ENCODE measurements at places on chromosomes 13 and 19.

GRCh38 chr19:1758231-1758577 is 4.9 kb downstream of the ONECUT3 start:
- DNase-seq = no peak

DNA sequence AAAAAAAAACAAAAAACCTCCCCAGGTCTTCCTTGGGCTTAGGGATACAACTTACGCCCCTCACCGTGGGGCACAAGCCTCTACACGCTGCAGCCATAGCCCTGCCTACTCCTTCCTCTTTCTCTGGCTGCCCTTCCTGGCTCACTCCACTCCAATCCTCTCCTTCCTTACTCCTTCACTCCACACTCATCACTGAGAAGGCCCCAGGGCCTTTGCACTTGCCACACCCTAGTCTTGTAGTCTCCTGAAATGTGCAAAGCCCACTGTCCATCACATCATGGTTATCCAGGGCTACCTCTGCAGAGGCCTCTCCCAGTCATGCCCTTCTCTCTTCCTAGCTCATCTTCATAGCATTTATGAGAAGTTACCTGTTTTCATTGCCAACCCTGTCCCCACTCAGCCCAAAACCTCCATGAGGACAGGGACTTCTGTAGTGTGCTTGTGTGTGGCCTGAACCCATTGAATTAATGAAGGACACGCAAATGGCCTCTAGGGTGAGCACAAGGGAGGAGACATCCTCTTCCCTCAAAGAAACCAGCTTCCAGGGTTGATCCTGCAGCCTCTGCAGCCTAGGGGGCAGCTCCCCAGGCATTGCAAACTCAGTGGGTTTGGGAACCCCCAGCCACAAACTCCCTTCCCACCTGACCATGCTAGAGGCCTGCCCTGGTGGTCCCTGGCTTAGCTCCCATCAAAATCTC is 7.9 kb upstream of the HSH2D start:
- no peak for DNase-seq

DNA sequence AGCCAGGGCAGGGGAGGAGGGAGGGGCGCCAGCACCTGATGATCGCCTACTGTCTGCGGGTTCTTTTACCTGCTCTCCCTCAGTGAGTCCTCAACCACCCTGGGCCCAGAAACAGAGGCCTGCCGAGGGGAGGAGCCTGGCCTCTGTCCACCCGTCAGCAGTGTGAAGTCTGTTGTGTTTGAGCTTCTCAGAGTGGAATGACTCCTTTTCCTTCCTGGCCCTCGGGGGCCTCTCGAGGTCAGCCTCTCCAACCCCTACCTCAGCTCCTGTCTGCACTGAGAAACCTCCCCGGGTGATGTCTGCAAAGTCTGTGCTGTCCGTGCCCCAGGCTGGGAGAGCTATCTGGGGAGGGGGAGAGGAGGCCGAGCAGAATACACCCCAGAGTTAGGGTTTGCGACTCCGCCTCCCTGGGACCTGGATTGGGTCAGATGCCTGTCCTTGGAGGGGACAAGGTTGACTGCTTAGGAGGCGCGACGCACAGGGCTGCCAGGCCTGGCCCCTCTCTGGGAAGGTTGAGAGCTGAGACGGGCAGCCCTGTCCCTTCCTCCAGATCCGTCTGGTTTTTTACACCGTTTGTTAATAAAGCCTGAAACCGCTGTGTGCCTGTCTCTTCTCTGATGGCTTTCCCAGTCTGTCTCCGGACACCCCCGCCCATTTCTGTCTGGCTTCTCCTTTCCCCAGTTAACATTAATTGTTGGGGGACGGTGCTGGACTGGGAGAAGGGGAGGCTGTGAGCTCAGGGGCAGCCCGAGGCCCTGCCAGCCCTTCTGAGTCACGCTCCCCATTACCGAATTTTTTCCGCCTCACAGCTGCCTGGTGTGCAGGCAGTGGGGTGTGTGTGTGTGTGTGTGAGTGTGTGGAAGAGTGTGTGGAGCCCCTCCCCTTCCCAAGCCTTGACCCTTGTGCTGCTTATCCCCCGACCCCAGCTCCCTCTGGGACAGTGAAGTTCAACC is 989 bp upstream of the SSC5D start:
- DNase-seq = peak; percentile 65

- DNase-seq = no peak
Observed at GRCh38 chr19:54201980-54202379, 1.3 kb downstream of the RPS9 start.

GRCh38 chr13:75271846-75272245 is 210.1 kb downstream of the TBC1D4 start:
- no peak for DNase-seq

DNA sequence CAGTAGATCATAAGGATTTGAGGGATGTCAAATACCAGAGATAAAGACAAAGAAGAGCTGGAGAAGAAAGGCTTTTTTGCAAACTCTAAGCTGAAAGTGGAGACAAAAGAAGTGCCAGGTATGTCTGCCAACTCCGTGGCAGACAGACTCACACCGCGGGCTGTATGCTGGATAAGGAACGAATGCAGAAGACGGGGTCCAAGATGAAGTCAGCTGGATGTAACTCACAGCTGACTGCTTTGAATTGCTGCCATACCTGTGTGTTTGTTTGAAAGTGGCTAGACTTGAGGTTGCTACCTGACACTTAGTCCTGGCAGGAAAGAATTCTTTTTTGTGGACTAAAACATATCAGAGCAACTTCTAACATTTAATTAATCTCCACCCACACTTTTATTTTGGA is 398.8 kb downstream of the DLEU7 start:
- no peak for DNase-seq

GRCh38 chr19:5048727-5049553 is 80.0 kb downstream of the KDM4B start:
- DNase-seq = no peak

GRCh38 chr19:3068071-3068470 is 5.8 kb upstream of the TLE5 start:
- DNase-seq = no peak

- DNase-seq = no peak
Observed at GRCh38 chr19:3710265-3710812, 2.2 kb downstream of the TJP3 start.

- no peak for DNase-seq
Observed at GRCh38 chr13:99721606-99722337, 220.5 kb downstream of the TM9SF2 start.

GRCh38 chr19:47487551-47488515 is 3.8 kb upstream of the KPTN start:
- DNase-seq = no peak

GRCh38 chr13:23418776-23419683 is 14.5 kb downstream of the SACS start:
- DNase-seq = no peak

DNA sequence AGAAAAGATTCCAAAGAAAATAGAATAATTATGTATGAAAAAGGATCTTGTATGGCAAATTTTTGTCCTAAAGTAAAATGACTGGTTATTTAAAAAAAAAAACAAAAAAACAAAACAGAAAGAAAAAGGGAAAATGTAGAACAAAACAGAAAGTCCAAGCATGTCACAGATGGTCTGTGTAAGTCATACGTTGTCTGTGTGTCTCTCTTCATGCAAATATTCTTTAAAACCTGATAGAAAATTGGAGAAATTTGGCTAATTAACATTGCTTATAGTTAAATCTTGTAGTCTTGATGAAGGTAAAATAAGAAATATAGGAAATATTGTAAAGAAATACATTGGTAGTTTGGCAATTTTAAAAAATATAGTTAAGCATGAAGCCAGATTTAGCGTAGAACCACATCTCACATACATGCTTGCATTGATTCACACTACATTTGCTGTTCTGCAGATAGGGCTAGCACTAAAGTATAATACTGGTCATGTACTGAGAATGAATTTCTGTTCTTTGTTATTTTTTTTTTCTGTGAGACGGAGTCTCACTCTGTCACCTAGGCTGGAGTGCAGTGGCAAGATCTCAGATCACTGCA is 58.4 kb downstream of the SPRYD7 start:
- DNase-seq = no peak

GRCh38 chr19:58569191-58569942 is 3.8 kb downstream of the MZF1 start:
- DNase-seq = no peak

GRCh38 chr19:48397263-48398101 is 4.0 kb downstream of the GRIN2D start:
- DNase-seq = no peak

DNA sequence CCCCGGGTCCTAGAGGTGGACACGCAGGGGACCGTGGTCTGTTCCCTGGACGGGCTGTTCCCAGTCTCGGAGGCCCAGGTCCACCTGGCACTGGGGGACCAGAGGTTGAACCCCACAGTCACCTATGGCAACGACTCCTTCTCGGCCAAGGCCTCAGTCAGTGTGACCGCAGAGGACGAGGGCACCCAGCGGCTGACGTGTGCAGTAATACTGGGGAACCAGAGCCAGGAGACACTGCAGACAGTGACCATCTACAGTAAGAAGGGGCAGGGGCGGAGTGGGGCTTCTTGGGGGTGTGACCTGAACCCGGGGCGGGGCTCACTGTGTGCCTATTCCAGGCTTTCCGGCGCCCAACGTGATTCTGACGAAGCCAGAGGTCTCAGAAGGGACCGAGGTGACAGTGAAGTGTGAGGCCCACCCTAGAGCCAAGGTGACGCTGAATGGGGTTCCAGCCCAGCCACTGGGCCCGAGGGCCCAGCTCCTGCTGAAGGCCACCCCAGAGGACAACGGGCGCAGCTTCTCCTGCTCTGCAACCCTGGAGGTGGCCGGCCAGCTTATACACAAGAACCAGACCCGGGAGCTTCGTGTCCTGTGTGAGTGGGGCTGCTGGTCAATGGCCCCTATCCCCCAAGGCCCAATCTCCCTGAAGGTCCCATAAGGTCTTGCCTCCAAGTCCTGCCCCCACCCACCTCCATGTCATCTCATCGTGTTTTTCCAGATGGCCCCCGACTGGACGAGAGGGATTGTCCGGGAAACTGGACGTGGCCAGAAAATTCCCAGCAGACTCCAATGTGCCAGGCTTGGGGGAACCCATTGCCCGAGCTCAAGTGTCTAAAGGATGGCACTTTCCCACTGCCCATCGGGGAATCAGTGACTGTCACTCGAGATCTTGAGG is 2.4 kb upstream of the ICAM4 start:
- no peak for DNase-seq

DNA sequence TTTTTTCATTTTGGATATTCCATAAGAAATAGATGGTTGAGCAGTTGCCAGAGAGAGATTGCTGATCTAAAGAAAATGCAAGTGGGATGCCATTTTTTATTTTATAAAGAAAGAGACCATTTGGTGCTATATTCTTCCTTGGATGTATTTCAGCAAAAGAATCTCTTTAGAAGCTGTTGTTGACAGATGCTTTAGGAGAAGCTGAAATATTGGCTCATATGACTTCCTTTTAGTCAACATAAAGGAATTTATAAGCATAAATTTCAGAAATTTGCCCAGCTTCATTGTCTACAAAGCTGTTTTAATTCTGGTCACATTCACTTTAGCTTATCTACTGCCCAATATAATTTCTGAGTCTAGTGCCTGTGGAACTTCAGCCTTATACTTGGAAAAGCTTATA is 36.9 kb downstream of the POLR1D start:
- DNase-seq = no peak

GRCh38 chr19:934197-934840 is 8.5 kb downstream of the ARID3A start:
- DNase-seq = no peak

DNA sequence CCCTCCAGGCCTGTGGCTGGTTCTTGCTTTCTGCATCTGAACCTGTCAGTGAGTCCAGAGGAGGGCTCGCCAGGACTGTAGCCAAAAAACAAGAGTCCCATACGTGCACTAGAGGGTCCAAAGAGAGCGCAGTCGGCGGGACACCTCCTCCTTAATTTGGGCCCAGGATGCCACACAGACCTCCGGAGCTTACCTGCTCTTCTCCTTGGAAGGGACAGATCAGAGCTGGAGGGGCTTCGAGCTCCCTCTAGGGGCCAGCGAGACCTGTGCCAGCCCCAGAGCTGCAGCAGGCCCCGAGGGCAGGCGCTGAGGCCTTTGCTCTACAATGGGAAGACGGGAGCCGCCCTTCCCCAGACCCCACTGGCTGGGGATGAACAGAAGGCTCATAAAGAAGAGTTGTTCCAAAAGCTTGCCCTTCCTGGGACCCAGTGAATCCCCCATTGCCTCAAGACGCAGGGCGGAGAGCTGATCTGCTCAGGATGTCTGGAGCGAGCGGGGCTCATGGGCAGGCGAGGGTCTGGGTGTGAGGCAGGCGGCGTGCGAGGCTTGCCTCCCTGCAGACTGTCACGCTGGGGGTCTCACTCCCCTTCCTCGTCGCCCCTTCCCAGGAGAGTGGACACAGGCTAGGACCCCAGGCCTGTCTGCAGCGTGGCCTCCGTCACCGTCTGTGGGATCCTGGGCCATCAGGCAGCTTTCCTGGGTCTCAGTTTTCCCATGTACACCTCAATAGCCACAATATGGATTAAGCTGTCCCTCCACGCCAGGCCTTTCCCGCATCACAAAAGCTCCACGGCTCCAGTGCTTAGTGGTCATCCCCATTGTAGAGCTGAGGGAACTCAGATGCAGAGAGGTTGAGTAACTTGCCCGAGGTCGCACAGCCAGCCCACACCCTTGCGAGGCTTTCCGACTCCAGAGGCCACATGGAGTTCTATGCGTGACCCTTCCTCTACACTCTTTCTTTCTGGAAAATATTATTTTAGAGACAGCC is 46.9 kb upstream of the VSTM2B start:
- no peak for DNase-seq

GRCh38 chr19:46797881-46798280 is 9.5 kb upstream of the SLC1A5 start:
- DNase-seq = no peak

DNA sequence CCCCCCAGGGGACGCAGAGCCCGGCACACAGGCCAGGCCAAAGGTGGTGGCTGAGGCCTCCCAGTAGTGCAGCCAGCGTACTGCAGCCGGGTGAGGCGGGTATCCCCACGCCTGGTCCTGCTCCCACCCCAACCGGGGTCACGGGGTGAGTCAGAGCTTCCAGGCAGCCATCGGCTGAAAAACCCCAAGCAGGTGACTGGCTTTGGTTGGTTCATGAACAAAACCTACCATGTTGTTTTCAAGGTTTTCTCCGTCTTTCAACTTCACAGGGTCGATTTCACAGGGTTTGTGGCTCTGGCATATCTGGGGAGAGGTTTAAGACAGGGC is 42.1 kb upstream of the C13orf46 start:
- no peak for DNase-seq

DNA sequence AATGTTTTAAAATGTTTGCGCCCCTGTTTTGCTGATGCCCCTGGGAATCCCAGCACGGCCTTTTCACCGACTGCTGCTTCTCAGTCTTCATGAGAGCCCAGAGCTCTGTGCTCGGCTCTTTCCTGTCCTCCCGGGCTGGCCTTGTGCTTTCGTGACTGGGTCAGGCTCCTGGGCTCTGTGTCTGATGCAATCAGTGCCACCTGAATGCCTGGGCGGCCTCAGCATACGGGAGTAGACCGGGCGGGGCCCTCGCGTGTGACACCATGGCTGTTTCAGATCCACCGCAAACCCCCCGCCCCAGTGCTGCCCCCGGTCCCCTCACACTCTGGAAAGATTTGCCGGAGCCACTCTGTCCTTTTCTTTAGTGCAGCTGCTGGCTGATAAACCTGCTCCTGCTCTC is 21.4 kb downstream of the PABPC3 start:
- no peak for DNase-seq

DNA sequence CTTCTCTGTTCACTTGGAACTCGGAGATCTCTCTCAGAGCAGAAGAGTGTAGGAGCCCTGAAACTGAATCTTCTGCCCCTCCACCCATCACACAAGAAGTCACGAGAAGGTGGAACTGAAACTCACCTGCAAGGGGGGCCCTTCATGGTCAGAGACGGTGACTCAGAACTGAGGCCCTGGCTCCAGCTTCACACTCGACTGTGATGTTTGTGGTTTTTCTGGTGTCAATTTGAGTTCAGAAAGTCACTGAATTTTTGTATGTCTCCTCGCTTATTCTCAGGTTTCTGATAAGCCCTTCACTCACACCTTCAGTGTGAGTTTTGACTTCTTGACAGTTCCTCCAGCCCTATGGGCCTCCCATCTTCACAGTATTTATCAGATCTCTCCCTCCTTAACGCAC is 23.1 kb downstream of the SIGLEC5 start:
- DNase-seq = peak; percentile 40
